ENCODE measurements at places on chromosomes 16 and 17.

DNA sequence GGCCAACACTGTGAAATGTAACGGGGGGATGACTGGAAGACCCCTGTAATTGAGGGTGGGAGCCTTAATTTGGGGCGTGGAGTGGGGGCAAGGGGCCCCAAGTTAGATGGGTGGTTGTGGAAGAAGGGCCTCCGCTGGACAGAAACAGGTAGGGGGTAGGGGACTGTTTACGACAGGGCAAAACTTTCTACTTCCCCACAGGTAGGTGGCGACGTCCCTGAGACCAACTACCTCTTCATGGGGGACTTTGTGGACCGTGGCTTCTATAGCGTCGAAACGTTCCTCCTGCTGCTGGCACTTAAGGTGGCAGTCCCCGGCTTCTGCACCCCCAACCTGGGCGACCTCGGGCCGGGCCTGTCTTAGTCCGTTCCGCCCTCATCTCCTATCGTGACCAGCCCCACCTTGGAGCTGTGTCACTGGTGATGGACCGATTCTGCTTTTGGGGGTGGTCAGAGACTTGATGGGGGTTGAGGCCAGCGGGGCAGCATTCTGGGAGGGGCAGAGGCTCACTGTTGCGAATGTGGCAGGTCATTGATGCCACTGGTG, 6.8 kb downstream of the PPP4C start:
- no peak for DNase-seq

DNA sequence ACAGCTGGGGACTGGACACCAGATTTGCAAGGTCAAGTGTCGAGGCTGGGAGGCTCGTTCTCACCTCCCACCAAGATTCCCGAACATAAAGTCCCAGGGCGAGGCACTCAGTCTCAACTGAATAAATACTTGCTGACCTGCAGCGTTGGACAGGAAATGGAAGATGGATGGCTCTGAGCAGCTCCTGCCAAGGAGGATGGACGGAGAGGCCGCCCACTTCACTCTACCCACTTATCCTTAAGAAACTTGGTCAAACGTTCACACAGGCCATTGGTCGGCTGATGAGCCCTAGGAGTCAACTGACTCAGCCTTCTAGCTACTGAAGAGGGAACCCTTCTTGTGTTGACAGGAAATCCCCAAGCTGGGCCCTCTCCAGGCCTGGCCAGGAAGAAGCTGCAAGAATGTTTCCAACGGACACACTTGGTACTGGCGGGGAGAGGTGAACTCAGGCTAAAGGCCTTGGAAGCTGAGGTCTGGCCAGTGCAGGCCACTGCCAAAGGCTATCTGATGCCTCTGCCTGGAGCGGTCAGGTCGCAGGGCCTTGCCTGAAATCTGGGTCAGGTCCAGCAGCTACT, 50.0 kb downstream of the VAC14 start:
- peak; percentile 99 for DNase-seq

DNA sequence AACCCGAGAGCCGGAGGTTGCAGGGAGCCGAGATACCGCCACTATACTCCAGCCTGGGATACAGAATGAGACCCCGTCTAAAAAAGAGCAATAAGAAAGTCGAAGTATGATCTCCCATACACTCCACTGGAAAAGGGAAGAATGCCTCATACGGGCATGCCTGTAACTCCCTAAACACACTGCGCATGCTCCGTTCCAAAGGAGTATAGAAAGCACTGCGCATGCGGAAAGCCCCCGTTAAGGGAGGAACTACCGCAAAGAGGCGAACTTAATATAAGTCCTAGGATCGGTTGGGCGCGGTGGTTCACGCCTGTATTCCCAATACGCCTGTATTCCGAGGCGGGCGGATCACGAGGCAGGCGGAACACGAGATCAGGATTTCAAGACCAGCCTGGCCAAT, 313.1 kb upstream of the ERCC4 start:
- no peak for DNase-seq

DNA sequence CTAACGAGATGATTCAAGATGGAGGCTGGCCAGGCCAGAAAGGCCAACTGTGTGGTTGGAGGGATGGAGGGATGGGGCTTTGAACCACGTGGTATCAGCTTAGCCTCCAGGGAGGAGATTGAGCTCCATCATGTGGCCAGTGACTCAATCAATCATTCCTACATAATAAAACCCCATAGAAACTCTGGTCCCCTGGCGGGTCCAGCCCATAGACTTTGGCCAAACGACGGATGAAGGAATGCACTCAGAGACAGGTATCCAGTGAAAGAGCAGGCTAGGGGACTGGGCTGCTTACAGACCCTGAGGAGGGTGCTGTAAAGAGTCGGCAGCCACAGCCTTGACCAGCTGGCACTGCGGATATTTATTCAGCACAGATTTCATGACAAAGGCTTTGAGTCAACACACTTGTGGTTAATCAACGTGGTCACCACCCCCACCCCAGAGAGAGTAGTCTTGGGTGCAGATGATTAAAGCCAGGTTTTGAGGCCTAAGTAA, 308.7 kb upstream of the TNRC6C start:
- no peak for DNase-seq

DNA sequence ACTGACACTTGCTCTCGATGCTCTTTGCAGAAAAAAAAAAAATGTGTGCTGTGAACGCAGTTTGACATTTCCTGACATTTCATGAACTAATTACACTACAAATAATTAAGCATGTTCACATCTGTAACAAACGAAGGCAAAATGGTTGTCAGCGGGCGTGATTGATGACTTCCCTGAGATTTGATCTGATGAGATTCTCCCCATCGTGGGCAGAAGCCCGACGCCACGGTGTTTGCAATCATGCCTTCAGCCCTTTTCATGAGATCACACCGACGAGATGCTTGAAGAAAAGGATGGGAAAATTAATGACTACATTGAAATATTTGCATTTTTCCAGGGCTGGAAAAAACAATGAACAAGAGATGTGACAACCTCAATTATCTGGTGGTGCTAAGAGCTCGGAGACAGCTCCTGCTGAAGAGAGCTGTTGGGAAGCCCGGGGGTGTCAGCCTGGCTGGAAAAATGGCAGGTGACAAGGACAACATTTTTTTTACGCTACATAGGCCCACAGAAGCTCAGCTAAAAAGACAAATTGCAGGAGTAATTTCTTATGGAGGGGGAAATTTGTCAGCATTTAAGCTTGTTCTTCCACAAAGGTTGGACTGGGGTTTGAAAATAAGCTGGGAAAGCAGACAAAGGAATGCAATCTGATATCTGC, 259.4 kb upstream of the IRX3 start:
- no peak for DNase-seq

DNA sequence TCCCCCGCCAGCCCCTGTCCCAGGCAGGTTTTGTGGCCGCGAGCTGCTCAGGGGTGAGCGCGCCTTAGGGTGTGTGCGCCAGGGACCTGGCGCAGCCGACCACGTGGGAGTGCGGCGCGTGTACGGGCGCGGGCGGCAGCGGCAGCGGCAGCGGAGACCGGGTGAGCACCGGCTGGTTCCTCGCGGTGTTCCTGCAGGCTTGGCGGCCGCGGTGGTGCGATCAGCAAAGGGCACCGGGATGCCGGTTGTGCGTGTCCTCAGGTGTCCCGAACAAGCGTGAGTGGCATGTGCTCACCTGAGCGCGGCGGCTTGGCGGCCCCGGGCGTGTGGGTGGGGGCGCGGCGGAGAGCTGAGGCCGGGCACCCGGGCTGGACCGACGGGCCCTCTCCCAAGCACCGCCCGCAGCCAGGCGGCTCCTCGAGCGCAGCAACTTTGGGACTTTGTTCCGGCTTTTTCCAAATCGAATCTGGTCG, 381 bp upstream of the HSD11B2 start:
- DNase-seq, result peak; percentile 25

DNA sequence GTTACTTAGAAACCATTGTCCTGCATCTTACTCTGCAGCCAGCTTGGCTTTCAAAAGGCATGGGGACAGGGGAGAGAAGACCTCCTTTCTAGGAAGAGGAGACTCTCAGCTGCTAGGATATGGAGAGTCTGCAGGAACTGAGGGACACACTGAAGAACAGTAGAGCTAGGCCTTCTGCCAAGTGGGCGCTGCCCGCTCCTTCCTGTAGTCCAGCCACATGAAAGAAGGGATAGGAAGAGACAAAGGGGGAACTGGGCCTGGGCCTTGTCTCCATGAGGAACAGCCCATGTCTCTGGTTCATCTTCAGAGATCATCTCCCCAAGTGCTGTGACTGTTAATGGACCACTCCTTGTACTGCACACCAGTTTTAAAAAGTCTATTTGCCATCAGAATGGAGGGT, 78.4 kb downstream of the SYCE1L start:
- no peak for DNase-seq

DNA sequence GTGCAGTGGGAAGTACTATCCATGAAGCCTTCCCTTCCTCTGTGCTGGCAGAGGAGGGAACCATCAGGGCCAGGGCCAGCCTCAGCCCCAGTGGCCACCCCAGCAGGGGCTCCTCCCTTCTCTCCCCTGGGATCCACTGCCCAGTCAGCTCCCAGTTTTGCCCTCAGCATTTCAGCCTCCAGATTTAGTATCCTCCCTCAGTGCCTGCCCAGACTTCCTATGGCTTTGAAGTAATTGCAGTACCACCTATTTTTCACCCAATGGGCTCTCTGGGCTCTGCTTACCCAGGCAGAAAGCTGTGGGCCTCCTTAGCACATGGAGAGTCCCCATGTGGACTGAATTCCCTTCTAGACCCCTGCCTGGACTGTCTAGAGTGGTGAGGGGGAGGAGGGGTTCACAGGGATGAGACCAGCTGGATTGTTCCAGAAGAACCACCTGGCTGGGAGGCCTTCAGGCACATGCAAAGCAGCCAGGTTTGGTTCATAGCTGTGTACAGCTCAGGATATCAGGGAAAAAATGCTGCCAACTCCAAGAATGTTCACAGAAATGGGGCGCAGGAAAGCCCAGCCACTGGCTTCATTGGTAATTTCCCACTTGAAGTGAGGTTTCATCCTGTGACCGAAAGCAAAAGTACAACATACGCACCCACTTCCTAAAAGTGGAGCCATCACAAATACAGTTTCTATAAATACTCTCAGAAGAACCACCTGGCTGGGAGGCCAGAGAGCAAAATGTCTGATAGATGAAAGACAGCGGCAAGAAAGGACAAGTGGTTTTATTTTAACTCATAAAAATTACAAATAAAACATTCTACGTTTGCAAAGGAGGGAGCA, 15.2 kb upstream of the HERPUD1 start:
- DNase-seq, result no peak

- DNase-seq, result peak; percentile 95
These were observed 1.3 kb upstream of the TUBB3 start for GRCh38 chr16:89921702-89922476.

DNA sequence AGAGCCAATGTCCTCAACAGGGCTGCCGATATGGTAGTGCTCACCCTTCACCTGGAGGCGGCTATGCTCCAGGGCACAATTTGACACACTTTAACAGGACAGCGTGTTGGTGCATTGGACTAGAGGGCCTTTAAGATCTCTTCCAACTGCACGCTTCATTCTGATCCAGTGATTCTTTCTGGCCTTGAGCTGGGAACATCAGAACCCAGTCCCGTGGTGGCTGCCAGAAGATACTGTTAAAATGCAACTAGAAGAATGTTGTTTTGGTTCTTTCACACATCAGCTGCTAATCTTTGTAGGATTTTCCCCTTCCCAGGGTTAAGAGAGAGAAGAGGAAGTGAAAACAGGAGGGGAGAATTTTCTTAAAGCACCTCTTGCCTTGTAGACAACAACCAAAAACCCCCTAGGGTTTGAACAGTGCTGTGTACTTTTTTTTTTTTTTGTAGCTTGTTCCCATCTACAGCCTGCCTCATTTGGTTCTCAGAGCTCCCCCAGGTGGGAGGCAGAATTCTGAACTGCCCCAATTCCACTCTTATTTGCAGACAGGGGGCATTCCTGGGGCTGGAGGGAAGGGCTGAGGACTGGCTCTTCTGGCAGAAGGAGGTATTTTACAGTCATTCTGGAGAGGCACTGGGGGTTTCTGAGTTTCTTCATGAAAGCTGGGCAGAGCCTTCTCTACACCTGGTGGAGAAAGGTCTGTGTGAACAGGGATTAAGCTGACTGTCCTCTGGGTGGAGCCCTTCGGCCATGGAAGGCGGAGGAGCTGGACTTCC, 32.4 kb downstream of the SMARCE1 start:
- peak; percentile 73 for DNase-seq

DNA sequence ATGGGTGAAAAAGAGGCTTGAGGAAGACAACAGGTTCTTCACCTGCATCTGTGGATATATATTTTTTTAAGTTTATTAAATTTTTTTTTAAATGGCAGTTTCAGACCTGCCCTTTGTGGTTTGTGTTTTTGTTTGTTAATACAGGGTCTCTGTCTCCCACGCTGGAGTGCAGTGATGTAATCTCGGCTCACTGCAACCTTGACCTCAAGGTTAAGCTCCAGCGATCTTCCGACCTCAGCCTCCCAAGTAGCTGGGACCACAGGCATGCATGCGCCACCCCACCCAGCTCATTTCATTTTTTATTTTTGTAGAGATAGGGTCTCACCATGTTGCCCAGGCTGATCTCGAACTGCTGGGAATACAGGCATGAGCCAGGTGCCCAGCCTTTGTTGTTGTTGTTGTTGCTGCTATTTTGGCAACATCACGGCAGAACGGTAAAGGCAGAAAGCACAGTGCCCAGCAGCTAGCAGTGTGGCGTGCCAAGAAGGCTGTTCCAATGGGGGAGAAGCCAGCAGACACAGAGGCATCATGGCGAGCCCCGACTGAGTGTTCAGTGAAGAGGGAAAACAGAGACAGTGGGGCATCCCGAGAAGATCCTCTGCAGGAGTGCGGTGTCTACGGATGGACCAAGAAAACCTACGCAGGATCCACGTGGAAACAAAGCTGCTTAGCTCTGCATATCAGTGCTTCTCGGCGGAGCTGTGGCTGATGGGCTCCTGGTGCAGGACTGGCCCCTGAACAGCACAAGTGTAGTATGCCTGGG, 19.6 kb downstream of the TMC6 start:
- DNase-seq, result no peak

DNA sequence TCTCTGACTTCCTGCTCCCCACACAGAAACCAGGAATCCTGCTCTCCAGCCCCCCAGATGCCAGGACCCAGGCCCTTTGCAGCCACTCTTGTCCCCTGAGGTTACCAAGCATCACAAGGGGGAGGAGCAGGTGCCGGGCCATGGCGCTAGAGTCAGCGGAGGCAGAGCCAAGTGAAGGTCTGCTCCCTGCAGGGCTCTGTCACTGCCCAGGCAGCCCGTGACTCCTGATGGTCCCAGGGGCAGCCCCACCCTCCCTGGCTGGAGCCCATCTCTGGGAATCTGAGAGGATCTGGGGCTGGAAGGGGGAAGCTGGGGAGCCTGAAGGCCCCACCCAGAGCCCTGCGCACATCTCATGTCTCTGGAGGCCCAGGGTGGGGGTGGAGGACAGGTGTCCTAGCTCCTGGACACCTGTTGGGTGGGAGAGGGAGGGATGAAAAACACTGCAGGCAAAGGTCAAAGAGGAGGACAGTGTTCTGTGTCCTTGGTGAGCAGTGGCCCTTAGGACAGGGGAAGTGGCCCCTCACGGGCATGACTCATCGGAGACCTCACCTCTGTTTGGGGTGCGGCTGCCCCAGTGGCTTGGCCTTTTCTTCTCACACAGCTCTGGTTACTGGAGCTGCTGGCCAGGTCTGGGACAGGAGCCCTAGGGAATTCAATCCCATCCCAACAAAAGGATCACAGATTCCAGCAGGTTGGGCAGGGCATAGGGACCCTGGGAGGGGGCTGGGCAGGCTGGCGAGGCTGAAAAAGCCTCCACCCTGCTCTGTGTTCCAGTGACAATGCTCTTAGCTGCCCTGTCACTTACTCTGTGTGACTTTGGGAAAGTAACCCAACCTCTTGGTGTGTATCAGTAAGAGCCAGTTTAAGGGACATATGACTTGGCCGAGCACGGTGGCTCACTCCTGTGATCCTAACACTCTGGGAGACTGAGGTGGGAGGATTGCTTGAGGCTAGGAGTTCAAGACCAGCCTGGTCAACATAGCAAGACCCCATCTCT, at the start of gene PRSS36:
PRSS36 (minus strand) TSS at position 173 of the 997 bp plus-strand sequence; CDS start at position 142, 31 bp downstream.
- DNase-seq, result no peak
